Natural killer cell (primary cell): ENCODE measurements at places on chromosomes 1 and 21. TPM values are rescaled to one million over a fixed set of nuclear protein-coding genes. Genes with fewer than 3 reads are reported as not detected.
A peak's percentile ranks its signal among the peaks of the same experiment; 100 is the strongest.

Gene PTPN7
- 144 TPM for total RNA-seq

Gene XCL2
- total RNA-seq, result 32.6 TPM

Gene TNFRSF1B
- 173 TPM for total RNA-seq

Gene FCRLB
- total RNA-seq, result 3.6 TPM

Gene TTC39A
- total RNA-seq, result 0.38 TPM

GRCh38 chr1:209808059-209808581, 2.2 kb upstream of the IRF6 start:
- no peak overlapping the region for H3K27ac ChIP-seq
- no peak overlapping the region for H3K4me3 ChIP-seq
- no peak for DNase-seq
- H3K36me3 ChIP-seq, result no peaks in the 10 kb centered on the region
- H3K4me1 ChIP-seq, result peaks cover 13% of the 10 kb centered on the region
- H3K27me3 ChIP-seq, result no peaks in the 10 kb centered on the region

DNA sequence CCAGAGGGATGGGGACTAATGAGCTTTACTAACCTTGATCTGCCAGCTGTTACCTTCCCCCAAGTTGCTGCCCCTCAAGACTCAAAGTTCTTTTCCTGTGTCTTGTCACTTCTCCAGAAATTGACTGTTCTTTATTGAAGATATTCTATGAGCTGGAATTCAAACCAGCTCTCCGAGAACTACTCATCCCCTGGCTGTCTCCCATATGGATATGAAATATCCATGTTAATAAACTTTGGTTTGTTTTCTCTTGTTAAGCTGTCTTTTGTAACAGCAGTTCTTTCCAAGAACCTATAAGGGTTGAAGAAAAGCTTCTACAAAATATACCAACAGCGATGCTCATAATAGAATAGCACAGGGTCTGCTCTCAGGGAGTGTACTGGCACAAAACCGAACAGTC, 77.0 kb downstream of the CAMK2N1 start:
- H3K27ac ChIP-seq, result no peak overlapping the region
- H3K4me1 ChIP-seq, result no peaks in the 10 kb centered on the region
- DNase-seq, result no peak
- H3K27me3 ChIP-seq, result peaks cover 3% of the 10 kb centered on the region

- no peak for DNase-seq
- H3K27me3 ChIP-seq, result no peaks in the 10 kb centered on the region
- H3K36me3 ChIP-seq, result no peaks in the 10 kb centered on the region
- H3K4me1 ChIP-seq, result no peaks in the 10 kb centered on the region
- H3K27ac ChIP-seq, result no peak overlapping the region
Observed at GRCh38 chr1:54016343-54017282, 1.4 kb downstream of the LDLRAD1 start.

- no peaks in the 10 kb centered on the region for H3K27me3 ChIP-seq
- H3K4me1 ChIP-seq, result peaks cover 2% of the 10 kb centered on the region
- DNase-seq, result no peak
- H3K4me3 ChIP-seq, result no peak overlapping the region
- H3K36me3 ChIP-seq, result no peaks in the 10 kb centered on the region
- H3K27ac ChIP-seq, result no peak overlapping the region
Observed at GRCh38 chr1:172332230-172332629, 88.3 kb upstream of the C1orf105 start.

DNA sequence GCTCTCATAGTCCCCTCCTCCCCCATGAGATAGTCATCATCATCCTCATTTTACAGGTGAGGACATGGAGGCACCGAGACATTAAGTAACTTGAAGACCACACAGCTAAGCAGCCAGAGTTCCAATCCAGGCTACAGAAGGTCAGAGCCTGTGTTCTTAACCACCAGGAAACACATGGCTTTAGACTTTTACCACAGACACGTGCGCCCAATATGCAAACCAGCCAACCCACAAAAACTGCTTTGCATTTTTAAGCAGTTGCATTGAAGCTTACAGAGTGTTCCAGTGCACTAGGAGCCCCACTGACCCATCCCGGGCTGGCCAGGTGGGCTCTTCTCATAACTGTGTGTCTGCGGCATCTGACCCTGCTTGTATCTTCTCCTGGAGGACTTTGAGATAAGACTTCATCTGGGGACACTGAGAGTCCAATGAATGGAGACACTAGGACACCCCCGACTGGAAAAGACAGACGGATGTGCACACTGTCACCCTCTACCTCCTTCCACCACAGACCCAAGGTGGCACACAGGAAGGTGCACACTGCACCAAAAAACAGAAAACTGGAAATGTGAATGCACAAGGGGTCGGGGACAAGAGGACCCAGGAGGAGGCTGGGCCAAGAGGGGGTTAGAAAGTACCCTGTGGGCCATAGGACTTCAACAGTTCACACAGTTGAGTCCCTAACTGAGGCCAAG, 56.4 kb downstream of the ETS2 start:
- DNase-seq, result no peak
- H3K27ac ChIP-seq, result no peak overlapping the region
- H3K4me3 ChIP-seq, result no peak overlapping the region
- peaks cover 12% of the 10 kb centered on the region for H3K4me1 ChIP-seq
- H3K27me3 ChIP-seq, result no peaks in the 10 kb centered on the region
- H3K36me3 ChIP-seq, result no peaks in the 10 kb centered on the region

DNA sequence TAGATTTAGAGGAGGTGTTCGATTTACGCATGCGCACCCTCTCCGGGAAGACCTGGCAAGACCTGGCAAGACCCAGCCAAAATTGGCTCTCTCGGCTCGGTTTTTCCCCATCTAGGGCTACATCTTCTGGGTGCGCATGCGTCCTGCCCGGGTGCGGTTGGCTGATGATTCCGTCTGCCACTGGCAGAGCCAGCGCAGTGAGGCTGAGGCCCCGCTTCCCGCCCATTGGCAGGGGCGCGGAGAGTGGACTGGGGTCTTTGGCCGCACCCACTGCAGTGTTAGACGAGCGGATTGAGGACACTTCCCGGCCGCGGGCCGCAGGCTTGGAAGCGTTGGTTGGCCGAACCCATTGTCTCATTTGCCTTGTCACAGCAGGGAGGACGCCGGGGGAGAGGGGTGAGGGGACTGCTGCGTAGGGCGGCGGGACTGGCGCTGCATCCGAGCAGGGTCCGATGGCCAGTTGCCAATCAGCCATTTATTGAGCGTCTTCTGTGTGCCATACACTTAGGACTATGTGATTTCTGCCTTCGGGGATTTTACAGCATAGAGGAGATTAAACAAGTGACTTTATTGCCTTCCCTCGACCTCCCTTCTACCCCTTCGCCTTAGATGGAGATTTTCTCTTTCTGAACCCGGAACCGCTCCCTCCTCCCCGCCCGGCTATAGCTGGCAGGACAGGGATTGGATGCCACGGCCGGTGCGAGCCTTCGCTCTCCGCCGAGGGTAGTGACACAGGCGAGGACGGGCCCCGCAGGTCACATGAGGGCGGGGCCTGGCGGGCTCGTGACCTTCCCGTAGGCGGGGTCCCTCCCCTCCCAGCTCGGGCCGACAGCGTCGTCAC, 43.7 kb downstream of the MEF2D start:
- peak overlapping the region; percentile 98 for H3K27ac ChIP-seq
- H3K36me3 ChIP-seq, result no peaks in the 10 kb centered on the region
- peaks cover 19% of the 10 kb centered on the region for H3K4me1 ChIP-seq

GRCh38 chr21:45935628-45936027, 45.9 kb upstream of the COL6A1 start:
- H3K27ac ChIP-seq, result no peak overlapping the region
- no peaks in the 10 kb centered on the region for H3K27me3 ChIP-seq
- H3K4me3 ChIP-seq, result no peak overlapping the region

DNA sequence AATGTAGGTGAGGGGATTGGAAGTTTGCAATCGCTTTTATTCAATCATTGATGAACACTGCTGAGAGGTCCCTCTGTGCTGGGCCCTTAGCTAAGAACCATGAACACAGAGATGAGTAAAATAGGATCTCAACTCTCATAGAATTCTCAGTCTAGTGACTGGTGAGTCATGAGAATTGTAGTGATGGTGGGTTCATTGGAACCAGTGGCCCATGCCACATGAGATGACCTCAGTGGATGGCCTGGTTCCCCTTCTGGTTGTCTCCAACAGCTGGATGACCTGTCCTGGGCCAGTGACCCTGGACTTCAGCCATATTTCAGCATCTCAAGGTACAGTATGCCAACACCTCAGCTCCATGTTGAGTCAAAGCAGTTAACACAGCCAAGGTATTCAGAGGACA, 21.3 kb upstream of the S100A10 start:
- no peak for DNase-seq
- H3K4me3 ChIP-seq, result no peak overlapping the region
- no peak overlapping the region for H3K27ac ChIP-seq
- H3K36me3 ChIP-seq, result no peaks in the 10 kb centered on the region
- no peaks in the 10 kb centered on the region for H3K27me3 ChIP-seq

DNA sequence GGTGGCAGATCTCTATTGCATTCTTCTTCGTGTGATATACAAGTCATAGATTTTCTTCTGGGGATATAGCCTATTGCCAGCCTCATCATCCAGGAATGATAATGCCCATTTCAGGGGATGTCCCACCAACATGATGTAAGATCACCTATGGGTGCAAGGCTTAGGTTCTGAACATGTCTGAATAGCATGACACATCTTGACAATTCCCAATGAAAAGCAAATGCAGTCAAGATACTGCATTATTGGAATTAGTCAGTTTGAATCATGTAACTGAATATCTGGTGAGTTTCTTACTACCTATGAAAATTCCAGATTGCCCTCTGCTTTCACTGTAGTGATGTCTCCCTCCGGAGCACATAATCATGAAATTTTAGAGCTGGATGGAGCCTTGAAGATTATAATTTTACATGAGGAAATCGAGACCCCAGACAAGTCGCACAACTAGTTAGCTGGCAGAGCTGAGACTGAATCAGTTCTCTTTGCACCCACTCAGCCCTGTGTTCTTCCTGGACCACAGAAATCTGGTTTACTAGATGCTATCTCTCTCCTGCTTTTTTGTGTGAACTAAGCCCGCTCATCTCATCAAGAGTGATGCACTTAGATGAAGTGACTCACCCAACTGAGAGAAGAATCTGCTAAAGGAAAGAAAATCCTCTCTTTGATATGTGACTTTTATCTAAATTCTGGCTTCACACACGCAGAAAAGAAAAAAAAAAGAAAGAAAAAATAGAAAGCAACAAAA, 65.0 kb downstream of the WDR64 start:
- no peaks in the 10 kb centered on the region for H3K36me3 ChIP-seq
- no peak overlapping the region for H3K27ac ChIP-seq
- DNase-seq, result peak; percentile 43
- H3K27me3 ChIP-seq, result no peaks in the 10 kb centered on the region
- no peak overlapping the region for H3K4me3 ChIP-seq

- H3K27me3 ChIP-seq, result peaks cover 17% of the 10 kb centered on the region
- H3K4me3 ChIP-seq, result peak overlapping the region; percentile 15
- H3K27ac ChIP-seq, result no peak overlapping the region
- peak; percentile 3 for DNase-seq
- peaks cover 16% of the 10 kb centered on the region for H3K4me1 ChIP-seq
Observed at GRCh38 chr1:158177700-158178450, 2.8 kb upstream of the CD1D start.

GRCh38 chr1:201013991-201014815, 9.3 kb downstream of the KIF21B start:
- H3K36me3 ChIP-seq, result peaks cover 2% of the 10 kb centered on the region
- no peak for DNase-seq
- no peak overlapping the region for H3K4me3 ChIP-seq
- no peak overlapping the region for H3K27ac ChIP-seq
- no peaks in the 10 kb centered on the region for H3K27me3 ChIP-seq
- peaks cover 94% of the 10 kb centered on the region for H3K4me1 ChIP-seq

GRCh38 chr21:31650930-31651329, 8.6 kb upstream of the SOD1 start:
- no peaks in the 10 kb centered on the region for H3K27me3 ChIP-seq
- no peaks in the 10 kb centered on the region for H3K36me3 ChIP-seq
- no peak overlapping the region for H3K27ac ChIP-seq
- DNase-seq, result no peak
- H3K4me3 ChIP-seq, result no peak overlapping the region

- no peak overlapping the region for H3K27ac ChIP-seq
- DNase-seq, result no peak
- H3K27me3 ChIP-seq, result no peaks in the 10 kb centered on the region
- no peaks in the 10 kb centered on the region for H3K4me1 ChIP-seq
- no peak overlapping the region for H3K4me3 ChIP-seq
Observed at GRCh38 chr1:223765036-223765718, 52.8 kb downstream of the CAPN2 start.

GRCh38 chr21:29144736-29145353, 14.4 kb downstream of the MAP3K7CL start:
- no peak for DNase-seq
- no peak overlapping the region for H3K27ac ChIP-seq
- H3K27me3 ChIP-seq, result no peaks in the 10 kb centered on the region
- H3K4me1 ChIP-seq, result peaks cover 6% of the 10 kb centered on the region

DNA sequence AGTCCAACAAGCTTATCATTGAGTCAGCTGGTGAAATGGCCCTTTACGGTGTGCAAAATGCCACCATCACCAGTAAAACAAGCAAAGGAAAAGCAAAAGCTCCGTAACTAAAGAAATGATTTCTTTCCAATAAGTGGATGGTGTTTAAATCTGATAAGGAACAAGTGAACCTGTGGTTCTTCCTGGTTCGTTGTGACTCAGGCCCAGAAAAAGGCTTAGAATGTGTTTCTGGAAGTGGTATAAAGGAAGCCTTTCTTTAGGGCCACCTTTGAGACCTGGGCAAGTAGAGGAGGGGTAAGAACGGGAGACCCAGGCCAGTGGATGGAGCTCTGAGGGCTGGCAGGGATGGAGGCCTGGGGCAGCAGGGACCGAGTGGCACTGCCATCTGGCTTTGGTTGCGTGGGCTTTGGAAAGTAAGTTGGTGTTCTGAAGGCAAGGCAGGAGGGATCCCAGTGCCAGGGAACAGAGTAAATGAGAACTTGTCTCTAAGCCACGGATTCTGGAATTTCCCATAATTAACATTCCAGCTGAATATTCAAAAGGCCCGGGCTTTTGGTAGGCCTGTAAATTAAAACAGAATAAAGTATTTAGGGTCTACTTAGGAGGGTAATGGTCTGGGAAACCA, 87.9 kb upstream of the LMO4 start:
- H3K36me3 ChIP-seq, result no peaks in the 10 kb centered on the region
- DNase-seq, result no peak
- H3K4me3 ChIP-seq, result no peak overlapping the region
- H3K27ac ChIP-seq, result no peak overlapping the region
- H3K4me1 ChIP-seq, result no peaks in the 10 kb centered on the region
- H3K27me3 ChIP-seq, result no peaks in the 10 kb centered on the region

- H3K4me1 ChIP-seq, result no peaks in the 10 kb centered on the region
- no peak overlapping the region for H3K4me3 ChIP-seq
- no peak for DNase-seq
- no peaks in the 10 kb centered on the region for H3K36me3 ChIP-seq
- peaks cover 10% of the 10 kb centered on the region for H3K27me3 ChIP-seq
Observed at GRCh38 chr1:203121186-203122015, 6.1 kb upstream of the ADORA1 start.
